AG09309 (cell line): ENCODE measurements at places on chromosomes 1 and 21.
A peak's percentile ranks its signal among the peaks of the same experiment; 100 is the strongest.

GRCh38 chr1:198678301-198678836 lies 39.5 kb downstream of the PTPRC start:
- DNase-seq: no peak

- no peak for DNase-seq
These were observed 28.3 kb downstream of the CD160 start for GRCh38 chr1:145747398-145748247.

- DNase-seq: no peak
These were observed 57.2 kb downstream of the ST3GAL3 start for GRCh38 chr1:43764581-43764980.

- peak; percentile 83 for DNase-seq
These were observed 16.4 kb downstream of the ARHGEF2 start for GRCh38 chr1:155961937-155962336.

- no peak for DNase-seq
These were observed 97.2 kb downstream of the TBX15 start for GRCh38 chr1:118890851-118891384.

- DNase-seq: no peak
These were observed 451.4 kb upstream of the ADGRL2 start for GRCh38 chr1:81349194-81349965.

GRCh38 chr1:223755992-223756775 lies 43.8 kb downstream of the CAPN2 start:
- DNase-seq: no peak
